ENCODE measurements at places on chromosomes 1 and 21. TPM values are rescaled to one million over a fixed set of nuclear protein-coding genes. Genes with fewer than 3 reads are reported as not detected.

The S100A8 gene
- total RNA-seq, result not detected

The CELA2A gene
- not detected for total RNA-seq

The ABCA4 gene
- 0.61 TPM for total RNA-seq

The TMPRSS2 gene
- not detected for total RNA-seq

The IGSF21 gene
- total RNA-seq, result 1.3 TPM

The CHODL gene
- 5.5 TPM for total RNA-seq

The PRXL2B gene
- total RNA-seq, result 46.1 TPM

The TRAF3IP3 gene
- not detected for total RNA-seq

The BARHL2 gene
- 0.27 TPM for total RNA-seq

The PKP1 gene
- total RNA-seq, result not detected

The PROK1 gene
- total RNA-seq, result not detected

The UTP25 gene
- 4.6 TPM for total RNA-seq

The AHCYL1 gene
- 73.8 TPM for total RNA-seq

The OR10J1 gene
- not detected for total RNA-seq

The CFAP74 gene
- total RNA-seq, result not detected

The DYNLT4 gene
- not detected for total RNA-seq

The LAD1 gene
- total RNA-seq, result 0.25 TPM

The CYP4A11 gene
- 0.71 TPM for total RNA-seq

The WASF2 gene
- total RNA-seq, result 47.0 TPM

The UBQLN4 gene
- 52.4 TPM for total RNA-seq

The RAB7B gene
- not detected for total RNA-seq

The WDR3 gene
- total RNA-seq, result 22.2 TPM

The PDPN gene
- total RNA-seq, result 4.8 TPM

The CHRM3 gene
- 1.3 TPM for total RNA-seq

The FAM72D gene
- 0.61 TPM for total RNA-seq

The TFF3 gene
- total RNA-seq, result not detected

The MTARC1 gene
- total RNA-seq, result 22.0 TPM

The ZNF593OS gene
- total RNA-seq, result 4.2 TPM

The ITLN2 gene
- not detected for total RNA-seq

The ESRRG gene
- total RNA-seq, result 9.0 TPM

The SYTL1 gene
- 3.2 TPM for total RNA-seq

The B3GALT2 gene
- total RNA-seq, result 64.6 TPM

The ATP6V1G3 gene
- not detected for total RNA-seq

The BLACAT1 gene
- 1.1 TPM for total RNA-seq

The HES5 gene
- 21.2 TPM for total RNA-seq

The JTB gene
- total RNA-seq, result 48.6 TPM

The SPRR2F gene
- total RNA-seq, result not detected

The CD53 gene
- total RNA-seq, result not detected

The NFASC gene
- total RNA-seq, result 301 TPM

The CFHR1 gene
- not detected for total RNA-seq

The MR1 gene
- not detected for total RNA-seq

The LDLRAD1 gene
- not detected for total RNA-seq

The KIRREL1 gene
- 8.1 TPM for total RNA-seq

The SPRR1B gene
- not detected for total RNA-seq

The AQP10 gene
- total RNA-seq, result not detected

The ZBTB48 gene
- total RNA-seq, result 39.0 TPM

The DISP1 gene
- 9.6 TPM for total RNA-seq

The OR2L3 gene
- 0.15 TPM for total RNA-seq

The RGS8 gene
- 3.5 TPM for total RNA-seq

The MATN1 gene
- 0.22 TPM for total RNA-seq

The CNTN2 gene
- 208 TPM for total RNA-seq

The SH3BGR gene
- total RNA-seq, result 1.5 TPM

The NR0B2 gene
- not detected for total RNA-seq

The DCDC2B gene
- total RNA-seq, result not detected

Data from glutamatergic neuron (in vitro differentiated cells).